GM10248 (cell line): ENCODE measurements at places on chromosomes 7 and 10.

DNA sequence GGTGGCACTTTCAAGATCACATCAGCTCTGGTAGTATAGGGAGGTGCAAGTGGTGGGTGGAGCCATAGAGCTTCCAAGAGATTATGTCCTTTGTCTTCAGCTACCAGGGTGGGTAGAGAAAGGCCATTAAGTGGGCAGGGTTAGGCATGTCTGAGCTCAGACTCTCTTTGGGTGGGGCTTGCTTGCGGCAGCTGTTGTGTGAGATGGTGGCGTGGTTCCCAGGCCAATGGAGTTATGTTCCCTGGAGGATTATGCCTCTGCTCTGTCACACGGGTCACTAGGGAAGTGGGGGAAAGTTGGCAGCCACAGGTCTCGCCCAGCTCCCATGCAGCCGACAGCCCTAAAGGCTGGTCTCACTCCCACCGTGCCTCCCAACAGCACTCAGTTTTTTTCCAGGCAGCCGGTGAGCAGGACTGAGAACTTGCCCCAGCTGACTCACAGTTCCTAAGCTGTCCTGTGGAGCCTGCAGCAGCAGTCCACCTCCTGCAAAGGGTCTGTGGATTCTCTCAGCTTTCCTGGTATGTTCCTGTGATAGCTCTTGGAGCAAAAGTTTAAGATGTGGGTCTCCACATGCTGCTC lies 459.0 kb downstream of the SH2D4B start:
- no peak for DNase-seq

- DNase-seq: no peak
Measured at GRCh38 chr10:125192620-125193019, 32.3 kb upstream of the CTBP2 start.

DNA sequence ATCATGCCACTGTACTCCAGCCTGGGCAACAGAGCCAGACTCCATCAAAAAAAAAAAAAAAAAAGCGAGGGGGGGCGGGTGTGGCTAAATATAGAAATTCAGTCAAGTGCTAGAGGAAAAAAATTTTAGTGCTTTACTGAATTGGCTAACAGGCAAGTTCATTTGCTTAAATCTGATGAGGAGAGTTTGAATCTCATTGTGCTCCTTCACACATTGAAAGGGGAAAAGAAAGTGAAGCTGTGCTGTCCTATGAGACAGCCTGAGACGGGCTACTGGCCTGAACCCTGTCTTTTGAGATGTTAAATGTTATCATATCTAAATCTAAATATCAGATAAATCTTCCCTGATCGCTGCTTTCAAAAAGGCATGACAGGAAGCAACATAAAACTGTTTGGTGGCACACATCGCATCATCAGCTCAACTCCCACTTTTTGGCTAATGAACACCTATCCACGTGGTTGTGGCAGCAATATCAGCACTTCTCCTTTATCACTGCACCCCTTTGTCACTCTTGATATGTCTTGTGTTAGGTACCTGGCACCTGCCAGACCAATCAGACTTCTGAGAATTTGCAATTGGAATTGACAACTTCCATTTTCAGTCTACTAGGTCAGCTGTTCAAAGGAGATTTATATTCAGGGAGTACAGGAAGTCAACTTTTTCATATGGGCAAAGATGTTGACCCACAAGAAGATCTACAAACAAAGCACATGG lies 14.0 kb upstream of the IFIT1B start:
- DNase-seq: no peak

- DNase-seq: no peak
Measured at GRCh38 chr7:98702021-98702420, 84.9 kb downstream of the NPTX2 start.

GRCh38 chr7:111528331-111528730 lies 34.0 kb downstream of the IMMP2L start:
- DNase-seq: no peak

GRCh38 chr7:74633451-74633921 lies 24.0 kb upstream of the GTF2I start:
- DNase-seq: peak; percentile 12

- no peak for DNase-seq
Measured at GRCh38 chr10:68253346-68253745, 21.4 kb upstream of the ATOH7 start.

DNA sequence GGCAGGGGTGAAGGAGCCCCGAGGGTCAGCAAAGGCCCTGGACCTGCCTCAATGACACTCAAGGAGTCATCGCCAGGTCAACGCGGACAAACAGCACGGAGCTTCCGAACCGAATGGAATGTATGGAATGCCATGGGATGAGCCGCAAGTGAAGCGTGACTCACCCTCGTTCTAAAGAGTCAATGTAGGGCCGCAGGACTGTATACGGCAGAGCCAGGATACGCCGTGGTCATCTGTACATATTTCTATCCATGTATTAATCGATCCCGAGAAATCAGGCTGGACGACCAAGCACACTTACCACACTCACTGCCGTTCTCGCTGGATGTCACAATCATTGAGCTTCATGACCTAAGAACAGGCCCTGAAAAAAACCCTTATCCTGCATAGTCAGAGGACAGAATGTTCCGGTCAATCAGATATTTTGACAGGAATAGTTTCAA lies 4.3 kb downstream of the SNX8 start:
- DNase-seq: no peak

GRCh38 chr10:74500816-74501215 lies 325.6 kb upstream of the KAT6B start:
- DNase-seq: no peak

GRCh38 chr10:50653142-50653541 lies 29.4 kb upstream of the SGMS1 start:
- DNase-seq: no peak

- no peak for DNase-seq
Measured at GRCh38 chr10:84798312-84798711, 469.9 kb downstream of the CCSER2 start.

DNA sequence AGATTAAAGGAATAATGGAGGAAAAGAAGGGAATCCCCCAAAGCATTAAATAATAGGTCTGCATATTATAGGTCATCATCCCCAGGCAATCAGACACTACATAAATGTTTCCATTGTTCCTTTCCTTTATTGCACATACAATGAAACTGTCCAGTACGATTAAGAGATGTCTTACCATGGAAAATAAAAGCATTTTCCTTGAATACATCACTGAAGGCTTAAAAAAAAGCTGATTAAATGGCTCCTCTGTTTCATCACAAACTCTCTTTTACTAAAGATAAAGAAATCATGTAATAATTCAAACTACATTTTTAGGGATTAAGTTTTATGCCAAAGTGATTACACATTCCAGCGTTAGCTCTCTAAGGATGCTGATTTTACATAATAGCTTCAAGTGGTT lies 316.0 kb downstream of the AGMO start:
- no peak for DNase-seq
